ENCODE measurements at places on chromosomes 3 and 15.

- no peak for DNase-seq
Observed at GRCh38 chr3:81765400-81765799, 4.0 kb upstream of the GBE1 start.

- DNase-seq = no peak
Observed at GRCh38 chr3:142263112-142263511, 37.7 kb upstream of the GK5 start.

DNA sequence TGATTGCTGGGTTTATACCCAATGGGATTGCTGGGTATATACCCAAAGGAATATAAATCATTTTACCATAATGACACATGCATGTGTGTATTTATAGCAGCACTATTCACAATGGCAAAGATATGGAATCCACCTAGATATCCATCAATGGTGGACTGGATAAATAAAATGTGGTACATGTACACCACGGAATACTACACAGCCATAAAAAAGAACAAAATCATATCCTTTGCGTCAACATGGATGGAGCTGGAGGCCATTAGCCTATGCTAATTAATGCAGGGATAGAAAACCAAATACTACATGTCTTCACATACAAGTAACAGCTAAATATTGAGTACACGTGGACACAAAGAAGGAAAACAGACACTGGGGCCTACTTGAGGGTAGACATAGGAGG lies 22.6 kb downstream of the MNS1 start:
- DNase-seq = no peak

GRCh38 chr3:60133269-60134162 lies 1083.7 kb upstream of the CFAP20DC start:
- no peak for DNase-seq

- DNase-seq = no peak
Observed at GRCh38 chr3:96059301-96059700, 755.1 kb upstream of the EPHA6 start.
